Stimulated activated CD4-positive, alpha-beta T cell treated with anti-CD3 and anti-CD28 coated beads, Interleukin-15, amount 100 ng/mL, for 1 hour (primary cell): ENCODE measurements at places on chromosomes 1 and 21.

GRCh38 chr1:232718928-232719927 is 86.0 kb upstream of the MAP10 start:
- no peak for DNase-seq

GRCh38 chr21:15221799-15222386 is 157.1 kb upstream of the NRIP1 start:
- no peak for DNase-seq

GRCh38 chr21:41742073-41742875 is 24.6 kb downstream of the RIPK4 start:
- no peak for DNase-seq

DNA sequence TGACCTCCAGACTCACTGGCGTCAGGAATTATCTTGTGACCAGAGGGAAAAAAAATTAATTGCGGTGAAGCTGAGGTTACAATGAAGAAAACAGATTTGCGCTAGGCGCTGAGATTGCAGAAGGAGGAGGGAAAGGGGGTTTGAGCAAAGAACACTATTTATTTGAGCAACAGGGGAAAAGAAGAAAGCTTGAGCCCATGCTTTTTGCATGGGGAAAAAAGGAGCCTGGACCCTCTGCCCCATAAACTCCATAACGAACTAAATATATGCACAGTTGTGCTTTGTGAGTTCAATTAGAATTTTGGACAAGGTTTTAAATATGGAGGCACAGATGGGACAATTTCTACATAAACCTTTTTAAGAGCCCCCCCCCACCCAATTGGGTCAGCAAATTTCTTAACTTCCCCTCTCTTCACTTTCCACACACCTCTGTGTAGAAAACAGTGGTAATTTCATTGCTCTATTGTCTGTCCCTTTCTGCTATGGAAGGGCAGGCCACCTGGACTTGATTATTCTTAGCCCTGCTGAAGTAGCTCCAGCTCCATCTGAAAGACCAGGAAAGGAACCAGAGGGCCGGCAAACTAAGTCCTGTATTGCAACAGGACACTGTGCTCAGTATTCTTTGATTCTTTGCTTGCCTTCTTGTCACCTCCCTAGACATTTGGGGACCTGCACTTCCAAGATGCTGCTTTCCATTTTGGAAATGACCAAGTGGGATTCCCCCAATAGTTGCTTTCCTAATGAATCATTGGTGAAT is 862 bp upstream of the ID3 start:
- no peak for DNase-seq

- DNase-seq = no peak
Measured at GRCh38 chr1:241228339-241228738, 128.7 kb downstream of the RGS7 start.

- no peak for DNase-seq
Measured at GRCh38 chr1:32915766-32916706, 14.8 kb upstream of the TMEM54 start.

- DNase-seq = no peak
Measured at GRCh38 chr1:201666102-201666501, 127.2 kb downstream of the NAV1 start.

- DNase-seq = no peak
Measured at GRCh38 chr1:24142546-24143534, at the start of gene IL22RA1. Gene IL22RA1, minus strand, starts transcription at chr1:24143140. Its CDS starts 58 bp downstream, at chr1:24143082.
